ENCODE measurements at places on chromosomes 7 and 10.

DNA sequence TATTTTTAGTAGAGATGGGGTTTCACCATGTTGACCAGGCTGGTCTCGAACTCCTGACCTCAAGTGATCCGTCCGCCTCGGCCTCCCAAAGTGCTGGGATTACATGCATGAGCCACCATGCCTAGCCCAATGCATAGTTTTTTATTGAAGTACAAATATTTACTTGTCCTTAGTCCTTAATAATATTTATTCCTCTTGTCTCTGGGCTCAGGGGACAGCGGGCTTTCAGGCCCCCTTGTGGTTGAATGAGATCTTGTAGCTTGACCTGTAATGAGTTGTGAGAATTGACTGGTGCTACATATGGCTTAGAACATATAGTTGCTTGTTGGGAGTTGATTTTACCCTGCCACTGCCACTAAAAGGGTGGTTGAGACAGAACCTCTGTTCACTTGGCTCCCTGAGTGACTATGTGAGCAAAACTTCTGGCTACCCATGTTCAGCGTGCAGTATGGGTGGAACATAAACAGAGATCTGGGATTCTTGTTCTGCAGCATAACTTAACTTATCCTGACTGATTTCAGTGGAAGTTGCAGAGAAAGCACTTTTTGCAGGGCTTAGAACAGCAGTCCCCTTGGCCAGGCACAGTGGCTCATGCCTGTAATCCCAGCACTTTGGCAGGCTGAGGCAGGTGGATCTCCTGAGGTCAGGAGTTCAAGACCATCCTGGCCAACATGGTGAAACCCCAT, 14.9 kb downstream of the CCL26 start:
- H3K27me3 ChIP-seq, result no peaks in the 10 kb centered on the region
- no peak for DNase-seq
- no peaks in the 10 kb centered on the region for H3K4me1 ChIP-seq
- H3K4me3 ChIP-seq, result no peak overlapping the region
- no peaks in the 10 kb centered on the region for H3K36me3 ChIP-seq

DNA sequence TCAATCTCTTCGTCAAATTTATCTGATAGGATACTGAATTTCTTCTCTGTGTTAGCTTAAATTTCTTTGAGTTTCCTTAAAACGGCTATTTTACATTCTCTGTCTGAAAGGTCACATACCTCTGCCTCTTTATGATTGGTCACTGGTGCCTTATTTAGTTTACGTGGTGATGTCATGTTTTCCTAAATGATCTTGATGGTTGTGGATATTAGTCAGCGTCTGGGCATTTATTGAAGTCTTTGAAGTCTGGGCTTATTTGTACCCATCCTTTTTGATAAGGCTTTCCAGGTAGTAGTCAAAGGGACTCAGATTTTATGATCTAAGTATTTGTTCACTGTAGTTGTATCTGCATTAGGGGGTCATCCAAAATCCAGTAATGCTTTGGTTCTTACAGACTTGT, 1407.5 kb upstream of the LRRTM3 start:
- H3K4me1 ChIP-seq, result no peaks in the 10 kb centered on the region
- H3K4me3 ChIP-seq, result no peak overlapping the region
- H3K27me3 ChIP-seq, result no peaks in the 10 kb centered on the region
- DNase-seq, result no peak
- H3K27ac ChIP-seq, result no peak overlapping the region

DNA sequence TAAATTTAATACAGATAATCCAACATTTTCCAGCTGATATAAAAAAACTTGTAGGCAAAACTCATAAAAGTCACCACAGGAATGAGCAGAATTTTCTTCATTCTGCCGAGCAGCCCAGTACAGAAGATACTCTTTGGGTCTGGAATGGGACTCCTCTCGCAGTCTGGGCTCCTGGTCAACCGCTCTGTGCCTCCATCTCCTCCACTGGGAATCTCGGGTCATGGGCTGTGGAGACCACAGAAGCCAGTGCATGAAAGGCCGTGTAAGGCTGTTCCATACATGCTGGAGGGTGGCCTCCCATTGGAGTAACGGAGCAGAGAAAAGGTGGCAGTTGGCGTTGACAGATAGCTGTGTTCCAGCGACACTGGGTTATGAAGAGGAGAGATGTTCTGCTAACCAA, 616.4 kb upstream of the MGMT start:
- no peaks in the 10 kb centered on the region for H3K27me3 ChIP-seq
- H3K27ac ChIP-seq, result no peak overlapping the region
- H3K4me3 ChIP-seq, result no peak overlapping the region
- H3K36me3 ChIP-seq, result no peaks in the 10 kb centered on the region
- DNase-seq, result no peak

- peaks cover 7% of the 10 kb centered on the region for H3K27me3 ChIP-seq
- H3K27ac ChIP-seq, result no peak overlapping the region
- no peak for DNase-seq
- no peaks in the 10 kb centered on the region for H3K4me1 ChIP-seq
These were observed 2.0 kb upstream of the AOC1 start for GRCh38 chr7:150850273-150850672.

DNA sequence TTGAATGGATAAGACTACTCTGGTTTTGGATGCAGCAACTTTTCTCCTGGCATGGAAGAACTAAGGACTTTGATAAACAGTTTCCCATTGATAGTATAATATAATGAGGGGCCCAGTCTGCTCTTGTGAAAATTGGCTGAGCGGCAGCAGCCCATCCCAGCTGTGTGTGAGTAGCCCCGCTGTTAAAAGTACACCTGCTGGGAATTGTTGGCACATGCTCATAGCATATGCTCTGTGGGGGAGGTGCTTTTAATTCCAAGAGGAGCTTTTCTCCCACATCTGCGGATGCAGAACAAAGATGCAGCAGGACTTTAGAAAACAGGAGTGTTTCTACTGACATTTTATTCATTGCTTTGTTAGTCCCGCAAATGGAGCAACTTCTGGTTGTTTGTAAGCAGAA, 19.0 kb downstream of the SRI start:
- no peaks in the 10 kb centered on the region for H3K27me3 ChIP-seq
- H3K27ac ChIP-seq, result no peak overlapping the region
- H3K36me3 ChIP-seq, result peaks cover 5% of the 10 kb centered on the region
- no peaks in the 10 kb centered on the region for H3K4me1 ChIP-seq
- no peak for DNase-seq

DNA sequence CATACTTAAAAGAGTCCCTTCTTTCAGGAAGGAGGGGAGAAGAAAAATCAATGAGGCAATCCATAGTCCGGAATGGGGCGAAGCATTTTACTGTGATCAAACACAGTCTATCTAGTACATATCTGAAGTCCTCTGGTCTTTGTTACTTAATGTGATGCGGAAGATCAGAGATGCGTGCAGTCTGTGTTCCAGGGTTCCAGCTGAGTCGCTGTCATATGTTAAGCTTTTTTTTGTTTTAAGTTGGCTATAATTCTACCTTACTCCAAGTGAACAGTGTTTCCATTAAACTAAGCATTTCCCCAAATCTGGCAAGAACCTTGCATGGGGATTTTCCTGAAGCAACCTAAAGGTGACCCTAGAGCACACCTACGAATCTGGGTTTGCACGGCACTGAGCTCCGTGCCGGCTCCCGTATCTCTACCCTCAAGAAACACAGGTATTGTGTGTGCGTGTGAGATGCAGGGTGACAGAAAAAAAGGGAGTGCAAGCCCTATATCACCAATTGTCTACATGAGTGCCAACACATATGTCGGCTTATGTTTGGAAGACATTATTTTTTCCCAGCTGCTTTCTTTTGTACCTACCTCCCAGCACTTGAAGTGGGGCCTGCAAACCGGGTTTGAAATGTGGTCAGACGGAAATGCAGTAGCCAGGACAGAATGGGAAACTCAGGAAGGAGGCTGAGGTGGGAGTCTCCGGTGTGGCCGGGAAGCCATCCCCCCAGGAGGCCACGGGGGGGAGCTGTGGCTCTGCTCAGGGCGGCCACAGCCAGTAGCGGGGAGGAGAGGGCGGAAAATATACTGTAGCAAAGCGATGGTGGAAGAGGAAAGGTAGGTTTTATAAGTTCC, 435.8 kb upstream of the MGMT start:
- no peak overlapping the region for H3K27ac ChIP-seq
- no peak for DNase-seq
- H3K36me3 ChIP-seq, result no peaks in the 10 kb centered on the region
- H3K27me3 ChIP-seq, result no peaks in the 10 kb centered on the region
- no peak overlapping the region for H3K4me3 ChIP-seq

GRCh38 chr7:79452032-79452494, 1.4 kb downstream of the MAGI2 start:
- H3K27me3 ChIP-seq, result no peaks in the 10 kb centered on the region
- H3K4me3 ChIP-seq, result no peak overlapping the region
- H3K4me1 ChIP-seq, result no peaks in the 10 kb centered on the region
- H3K27ac ChIP-seq, result no peak overlapping the region
- DNase-seq, result no peak

GRCh38 chr10:95303535-95303934, 12.7 kb upstream of the PDLIM1 start:
- no peaks in the 10 kb centered on the region for H3K36me3 ChIP-seq
- H3K4me3 ChIP-seq, result no peak overlapping the region
- no peak overlapping the region for H3K27ac ChIP-seq
- DNase-seq, result no peak
- H3K27me3 ChIP-seq, result no peaks in the 10 kb centered on the region

DNA sequence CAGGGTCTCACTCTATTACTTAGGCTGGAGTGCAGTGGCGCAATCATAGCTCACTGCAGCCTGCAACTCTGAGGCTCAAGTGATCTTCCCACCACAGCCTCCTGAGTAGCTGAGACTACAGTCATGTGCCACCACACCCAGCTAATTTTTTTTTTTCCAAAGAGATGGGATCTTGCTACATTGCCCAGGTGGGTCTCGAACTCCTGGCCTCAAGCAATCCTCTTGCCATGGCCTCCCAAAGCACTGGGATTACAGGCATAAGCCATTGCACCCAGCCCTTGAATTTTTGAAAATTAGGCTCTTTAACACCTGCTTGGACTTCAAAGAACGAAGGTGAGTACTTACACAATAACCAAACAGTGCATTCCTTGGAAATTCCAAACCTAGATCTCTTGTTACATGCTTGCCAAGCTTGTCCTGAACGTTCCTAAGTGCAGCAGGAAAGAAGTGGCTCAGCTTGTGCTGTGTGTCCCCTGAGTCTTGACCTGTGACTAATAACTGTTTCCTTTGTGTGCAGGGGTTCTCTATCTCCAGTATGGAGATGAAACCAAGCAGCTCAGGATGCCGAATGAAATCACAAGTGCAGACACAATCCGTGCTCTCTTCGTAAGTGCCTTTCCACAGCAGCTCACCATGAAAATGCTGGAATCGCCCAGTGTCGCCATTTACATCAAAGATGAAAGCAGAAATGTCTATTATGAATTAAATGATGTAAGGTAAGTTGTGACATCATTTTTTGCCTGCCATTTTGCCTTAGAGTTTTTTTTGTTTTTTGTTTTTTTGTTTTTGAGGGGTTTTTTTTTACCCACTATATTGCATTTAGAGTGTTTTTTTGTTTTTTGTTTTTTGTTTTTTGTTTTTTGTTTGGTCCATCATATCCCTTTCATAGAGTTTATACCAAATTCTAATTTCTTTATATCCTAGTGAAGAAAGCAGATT, 223.8 kb downstream of the KIAA1217 start:
- H3K36me3 ChIP-seq, result no peaks in the 10 kb centered on the region
- no peaks in the 10 kb centered on the region for H3K4me1 ChIP-seq
- H3K4me3 ChIP-seq, result no peak overlapping the region

DNA sequence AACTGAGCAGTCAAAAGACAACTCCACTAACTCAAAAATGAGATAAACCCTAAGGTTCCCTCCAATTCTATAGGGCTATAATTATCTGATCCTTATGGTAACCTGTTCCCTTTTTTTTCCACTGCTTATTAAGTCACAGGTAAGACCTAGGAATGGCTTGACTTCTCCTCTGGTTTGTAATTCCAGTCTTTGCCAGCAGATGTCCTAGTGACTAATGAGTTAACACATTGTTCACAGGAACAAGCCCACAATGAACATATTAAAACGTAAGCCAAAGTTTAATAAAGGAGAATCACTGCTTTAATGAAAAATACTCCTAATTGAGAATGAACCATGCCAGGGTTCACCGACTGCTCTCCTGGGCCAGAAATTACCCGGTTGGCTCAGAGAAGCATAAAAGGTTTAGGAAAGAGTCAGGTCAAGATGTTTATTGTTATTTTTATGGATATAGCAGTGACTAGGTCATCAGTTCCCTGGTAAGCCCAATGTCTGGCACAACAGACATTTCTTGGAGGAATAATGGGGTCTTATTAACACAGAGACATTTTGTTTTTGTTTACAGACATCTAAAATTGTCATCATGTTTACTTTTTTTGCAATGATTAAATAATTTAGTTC, 120.1 kb downstream of the ELAPOR2 start:
- no peaks in the 10 kb centered on the region for H3K4me1 ChIP-seq
- H3K27ac ChIP-seq, result no peak overlapping the region
- DNase-seq, result peak; percentile 62
- H3K4me3 ChIP-seq, result no peak overlapping the region

DNA sequence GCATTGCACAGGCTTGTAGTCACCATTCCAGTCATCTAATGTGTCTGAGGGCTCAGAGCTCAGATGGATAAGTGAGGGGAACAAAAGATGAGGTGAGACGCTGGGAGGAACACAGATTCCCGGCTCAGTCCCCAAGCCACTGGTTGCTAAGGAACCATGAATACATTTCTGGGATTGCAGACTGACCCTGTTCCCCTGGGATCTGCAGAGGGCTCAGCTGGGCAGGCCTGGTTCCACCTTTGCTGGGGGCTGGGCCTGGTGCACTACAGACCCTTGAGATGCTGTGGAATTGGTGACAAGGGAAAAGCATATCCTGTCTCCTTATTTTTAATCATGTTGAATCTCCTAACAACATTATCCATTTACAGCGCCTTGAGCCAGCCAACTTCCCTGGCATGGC, 19.2 kb downstream of the ELFN1 start:
- DNase-seq, result no peak
- H3K4me3 ChIP-seq, result no peak overlapping the region
- no peak overlapping the region for H3K27ac ChIP-seq
- H3K4me1 ChIP-seq, result no peaks in the 10 kb centered on the region

GRCh38 chr7:106926892-106927291, 61.8 kb downstream of the PIK3CG start:
- no peak for DNase-seq
- no peaks in the 10 kb centered on the region for H3K36me3 ChIP-seq
- H3K27me3 ChIP-seq, result no peaks in the 10 kb centered on the region
- H3K27ac ChIP-seq, result no peak overlapping the region
- no peak overlapping the region for H3K4me3 ChIP-seq

GRCh38 chr10:98295401-98295811, 27.4 kb upstream of the LOXL4 start:
- no peaks in the 10 kb centered on the region for H3K4me1 ChIP-seq
- no peak for DNase-seq
- no peak overlapping the region for H3K4me3 ChIP-seq
- H3K27ac ChIP-seq, result no peak overlapping the region

All from CD4-positive, alpha-beta memory T cell (primary cell).